ENCODE measurements at places on chromosomes 6 and 20. TPM values are rescaled to one million over a fixed set of nuclear protein-coding genes. Genes with fewer than 3 reads are reported as not detected.
A peak's percentile ranks its signal among the peaks of the same experiment; 100 is the strongest.

Gene CCM2L
- 3.3 TPM for total RNA-seq

- H3K4me1 ChIP-seq, result no peaks in the 10 kb centered on the region
- DNase-seq, result peak; percentile 71
- no peak overlapping the region for H3K4me3 ChIP-seq
- no peak overlapping the region for H3K27ac ChIP-seq
- no peaks in the 10 kb centered on the region for H3K36me3 ChIP-seq
Measured at GRCh38 chr6:143596866-143597265, 80.9 kb upstream of the PHACTR2 start.

Gene SIM1
- total RNA-seq, result 9.6 TPM

- peaks cover 23% of the 10 kb centered on the region for H3K4me1 ChIP-seq
- no peaks in the 10 kb centered on the region for H3K27me3 ChIP-seq
- H3K4me3 ChIP-seq, result no peak overlapping the region
- DNase-seq, result no peak
- H3K36me3 ChIP-seq, result peaks cover 2% of the 10 kb centered on the region
- no peak overlapping the region for H3K27ac ChIP-seq
Measured at GRCh38 chr20:5776077-5776476, 25.9 kb downstream of the SHLD1 start.

- no peaks in the 10 kb centered on the region for H3K4me1 ChIP-seq
- H3K36me3 ChIP-seq, result no peaks in the 10 kb centered on the region
- H3K27ac ChIP-seq, result no peak overlapping the region
- no peak for DNase-seq
Measured at GRCh38 chr6:105851113-105851580, 235.0 kb upstream of the PRDM1 start.

Gene DEF6
- total RNA-seq, result 0.46 TPM

Gene SGK2
- 0.13 TPM for total RNA-seq

Gene GZF1
- total RNA-seq, result 9.7 TPM

DNA sequence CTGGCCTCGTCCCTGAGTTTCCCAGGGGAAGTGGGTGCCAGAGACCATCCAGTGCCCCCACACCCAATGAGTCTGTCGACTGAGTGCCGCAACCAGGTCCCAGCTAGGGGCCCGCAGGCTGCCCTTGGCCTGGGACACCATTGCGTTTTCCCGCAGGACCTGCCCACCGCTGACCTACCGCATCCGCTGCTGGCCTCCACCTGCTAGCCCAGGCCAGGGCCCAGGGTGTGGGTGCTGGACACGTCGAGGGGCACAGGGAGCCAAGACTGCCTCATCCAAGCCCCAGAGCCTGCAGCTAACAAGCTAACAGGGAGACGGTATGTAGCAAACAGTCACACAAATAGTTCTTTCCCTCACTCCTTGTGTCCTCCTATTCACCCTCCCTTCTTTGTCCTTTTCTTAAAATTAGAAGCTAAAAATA, 97.7 kb downstream of the TMEM242 start:
- no peak overlapping the region for H3K4me3 ChIP-seq
- H3K27ac ChIP-seq, result peak overlapping the region; percentile 39
- peaks cover 25% of the 10 kb centered on the region for H3K4me1 ChIP-seq
- H3K27me3 ChIP-seq, result no peaks in the 10 kb centered on the region
- DNase-seq, result no peak

- peak overlapping the region; percentile 77 for H3K27ac ChIP-seq
- H3K36me3 ChIP-seq, result no peaks in the 10 kb centered on the region
- no peak overlapping the region for H3K4me3 ChIP-seq
- H3K4me1 ChIP-seq, result peaks cover 88% of the 10 kb centered on the region
- no peak for DNase-seq
Measured at GRCh38 chr6:129695373-129696027, 14.5 kb downstream of the ARHGAP18 start.

DNA sequence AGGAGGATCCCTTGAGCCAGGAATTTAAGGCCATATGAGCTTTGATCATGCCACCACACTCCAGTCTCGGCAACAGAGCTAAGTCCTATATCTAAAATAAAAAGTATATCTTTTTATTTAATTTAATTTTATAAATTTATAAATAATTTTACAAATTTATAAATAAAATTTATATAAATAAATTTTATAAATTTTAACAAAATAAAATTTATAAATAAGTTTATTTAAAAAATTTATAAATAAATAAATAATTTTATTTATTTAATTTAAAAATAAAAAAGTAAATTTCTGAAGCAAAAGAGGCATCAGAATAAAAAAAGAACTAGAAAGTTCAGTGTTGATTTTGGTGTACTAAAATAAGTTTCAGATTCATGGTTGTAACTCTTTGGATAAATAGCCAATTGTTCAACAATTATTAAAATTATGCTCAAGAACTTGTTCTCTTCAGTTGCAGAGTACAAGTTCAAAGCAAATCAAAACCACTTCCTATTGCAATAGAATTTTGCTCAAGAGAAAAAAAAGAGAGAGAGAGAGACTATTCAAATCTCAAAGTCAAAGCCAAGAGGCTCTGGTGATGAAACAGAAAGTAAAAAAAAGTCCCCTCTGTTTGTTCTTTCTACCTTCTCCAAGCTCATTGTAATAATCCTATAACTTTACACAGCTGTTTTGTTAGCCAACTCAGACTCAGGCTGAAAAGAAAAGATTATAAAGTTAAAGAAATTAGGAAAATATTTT, 547.5 kb upstream of the ADGRB3 start:
- H3K27me3 ChIP-seq, result no peaks in the 10 kb centered on the region
- H3K4me3 ChIP-seq, result no peak overlapping the region
- H3K4me1 ChIP-seq, result no peaks in the 10 kb centered on the region
- DNase-seq, result no peak
- no peaks in the 10 kb centered on the region for H3K36me3 ChIP-seq

DNA sequence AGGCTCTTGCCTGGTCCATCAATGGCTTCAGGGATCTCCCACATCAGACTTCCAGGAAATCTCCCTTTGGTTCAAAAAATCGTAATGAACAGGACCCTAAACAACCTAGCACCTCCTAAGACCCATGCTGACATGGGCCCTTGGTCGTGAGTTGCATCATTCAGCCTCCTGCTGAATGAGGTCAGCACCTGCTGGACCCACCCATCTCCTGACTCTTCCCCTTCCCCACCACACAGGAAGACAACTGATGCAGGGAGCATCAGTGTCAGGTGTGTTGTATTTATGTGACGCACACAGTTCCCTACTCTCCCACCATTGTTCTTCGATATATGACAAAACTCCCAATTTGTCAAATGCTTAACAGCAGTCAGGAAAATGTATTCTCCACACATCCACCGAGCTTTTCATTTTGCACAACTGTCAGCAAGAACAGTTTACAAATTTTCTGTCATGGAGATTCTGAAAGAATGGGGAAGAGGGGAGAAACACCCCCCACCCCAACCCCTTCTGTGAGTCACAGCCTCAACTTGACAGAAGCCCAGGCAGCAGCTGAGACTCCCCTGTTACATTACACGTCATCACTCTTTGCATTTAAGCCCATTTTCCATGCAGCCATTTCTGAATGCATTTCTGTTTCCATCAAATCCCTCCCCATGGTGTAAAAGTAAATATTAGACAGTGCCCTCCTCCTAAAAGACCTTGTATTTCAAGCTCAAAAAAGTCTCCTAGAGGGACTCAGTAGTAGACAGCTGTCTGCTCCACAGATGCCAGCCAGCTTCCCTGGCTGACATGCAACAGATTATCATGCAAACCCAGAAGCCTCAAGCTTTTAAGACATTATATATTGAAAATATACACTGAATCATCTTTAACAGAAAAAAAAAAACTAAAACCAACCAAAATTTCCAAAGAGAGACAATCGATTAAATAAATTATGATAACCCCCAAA, 577.5 kb downstream of the PTPRT start:
- no peak overlapping the region for H3K27ac ChIP-seq
- no peak overlapping the region for H3K4me3 ChIP-seq
- no peak for DNase-seq

Gene NHLRC1
- total RNA-seq, result 3.0 TPM

GRCh38 chr20:24829649-24830370, 119.3 kb upstream of the CST7 start:
- no peaks in the 10 kb centered on the region for H3K36me3 ChIP-seq
- H3K27me3 ChIP-seq, result no peaks in the 10 kb centered on the region
- DNase-seq, result no peak
- H3K27ac ChIP-seq, result no peak overlapping the region

GRCh38 chr6:113524826-113525225, 332.3 kb upstream of the MARCKS start:
- no peaks in the 10 kb centered on the region for H3K36me3 ChIP-seq
- no peak overlapping the region for H3K27ac ChIP-seq
- no peak overlapping the region for H3K4me3 ChIP-seq
- H3K4me1 ChIP-seq, result no peaks in the 10 kb centered on the region
- no peak for DNase-seq
- no peaks in the 10 kb centered on the region for H3K27me3 ChIP-seq

DNA sequence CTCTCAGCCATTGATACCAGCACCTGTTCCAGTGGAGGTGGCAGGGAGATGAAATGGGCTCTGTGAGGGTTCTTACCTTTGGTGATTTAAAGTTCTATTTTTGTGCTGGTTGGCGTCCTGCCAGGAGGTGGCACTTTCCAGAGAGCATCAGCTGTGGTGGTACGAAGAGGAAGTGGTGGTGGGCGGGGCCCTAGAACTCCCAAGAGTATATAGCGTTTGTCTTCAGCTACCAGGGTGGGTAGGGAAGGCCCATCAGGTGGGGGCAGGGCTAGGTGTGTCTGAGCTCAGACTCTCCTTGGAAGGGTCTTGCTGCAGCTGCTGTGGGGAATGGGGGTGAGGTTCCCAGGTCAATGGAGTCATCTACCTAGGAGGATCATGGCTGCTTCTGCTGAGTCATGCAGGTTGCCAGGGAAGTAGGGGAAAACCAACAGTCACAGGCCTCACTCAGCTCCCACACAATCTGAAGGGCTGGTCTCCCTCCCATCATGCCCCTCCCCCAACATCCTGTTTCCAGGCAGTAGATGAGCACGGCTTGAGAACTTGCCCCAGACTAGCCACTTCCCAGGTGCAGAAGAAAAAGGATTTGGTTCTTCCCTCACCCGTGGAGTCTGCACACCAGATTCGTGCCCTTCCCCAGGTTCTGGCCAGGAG, 46.6 kb downstream of the MOXD1 start:
- no peaks in the 10 kb centered on the region for H3K27me3 ChIP-seq
- no peak overlapping the region for H3K4me3 ChIP-seq
- no peak overlapping the region for H3K27ac ChIP-seq

DNA sequence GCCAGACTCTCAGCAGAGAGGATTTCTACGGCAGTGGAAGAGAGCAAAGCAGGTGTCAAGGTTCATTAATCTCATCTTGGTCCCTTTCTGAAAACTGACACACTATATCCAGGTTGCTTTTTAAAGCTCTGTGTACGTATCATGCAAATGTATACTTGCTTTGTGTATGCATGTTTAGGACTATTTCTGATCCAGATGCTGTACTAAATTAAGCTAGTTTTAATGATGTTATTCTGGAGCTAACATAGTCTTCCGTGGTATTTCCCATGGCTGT, 59.2 kb upstream of the SNX9 start:
- H3K36me3 ChIP-seq, result no peaks in the 10 kb centered on the region
- H3K27ac ChIP-seq, result peak overlapping the region; percentile 63
- H3K27me3 ChIP-seq, result no peaks in the 10 kb centered on the region
- H3K4me3 ChIP-seq, result no peak overlapping the region
- H3K4me1 ChIP-seq, result peaks cover 20% of the 10 kb centered on the region
- no peak for DNase-seq

Gene OPN5
- 0.71 TPM for total RNA-seq

Gene PCK1
- 0.26 TPM for total RNA-seq

Gene PAX1
- total RNA-seq, result 0.30 TPM

DNA sequence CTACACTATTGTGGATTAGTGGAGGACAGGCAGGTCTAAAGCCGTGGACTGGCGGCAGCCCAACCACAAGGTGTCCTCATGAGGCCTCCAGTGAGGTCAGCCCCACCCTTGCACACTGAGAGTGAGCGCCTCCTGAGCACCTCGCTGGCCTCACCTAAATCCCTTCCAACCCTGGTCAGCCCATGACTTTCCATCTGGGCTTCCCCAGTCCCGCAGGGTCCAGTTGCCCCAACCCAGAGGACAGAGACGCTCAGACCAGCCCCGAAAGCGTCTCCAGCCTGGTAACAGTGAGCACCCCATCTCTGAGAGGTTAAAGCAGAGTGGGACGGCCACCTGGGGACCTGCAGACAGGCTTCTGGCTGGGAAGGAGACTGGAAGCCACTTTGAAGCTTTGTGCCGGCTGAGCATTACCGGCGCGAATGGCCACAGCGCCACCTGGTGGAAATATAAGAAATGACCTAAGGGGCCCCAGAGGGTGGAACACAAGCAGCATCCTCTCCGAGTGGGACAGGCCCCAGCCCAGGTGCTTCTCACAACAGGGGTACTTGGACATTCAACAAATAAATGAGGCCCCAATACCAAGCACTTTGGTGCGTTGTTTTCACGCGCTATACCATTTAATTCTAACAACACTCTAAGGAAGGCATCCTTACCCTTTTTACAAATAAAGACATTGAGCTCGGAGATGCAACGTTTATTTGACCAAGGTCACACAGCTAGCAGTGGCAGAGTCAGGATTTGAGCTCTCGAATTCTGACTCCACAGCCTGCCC, 65.7 kb upstream of the TOP1 start:
- H3K4me1 ChIP-seq, result no peaks in the 10 kb centered on the region
- H3K4me3 ChIP-seq, result no peak overlapping the region
- H3K36me3 ChIP-seq, result no peaks in the 10 kb centered on the region
- no peak overlapping the region for H3K27ac ChIP-seq

Gene TGM6
- total RNA-seq, result not detected

GRCh38 chr20:61953037-61954021, 112.4 kb downstream of the TAF4 start:
- no peak overlapping the region for H3K4me3 ChIP-seq
- no peaks in the 10 kb centered on the region for H3K27me3 ChIP-seq
- no peaks in the 10 kb centered on the region for H3K36me3 ChIP-seq
- DNase-seq, result no peak

Gene TRAPPC3L
- not detected for total RNA-seq

Gene MAP1LC3A
- total RNA-seq, result 39.5 TPM

DNA sequence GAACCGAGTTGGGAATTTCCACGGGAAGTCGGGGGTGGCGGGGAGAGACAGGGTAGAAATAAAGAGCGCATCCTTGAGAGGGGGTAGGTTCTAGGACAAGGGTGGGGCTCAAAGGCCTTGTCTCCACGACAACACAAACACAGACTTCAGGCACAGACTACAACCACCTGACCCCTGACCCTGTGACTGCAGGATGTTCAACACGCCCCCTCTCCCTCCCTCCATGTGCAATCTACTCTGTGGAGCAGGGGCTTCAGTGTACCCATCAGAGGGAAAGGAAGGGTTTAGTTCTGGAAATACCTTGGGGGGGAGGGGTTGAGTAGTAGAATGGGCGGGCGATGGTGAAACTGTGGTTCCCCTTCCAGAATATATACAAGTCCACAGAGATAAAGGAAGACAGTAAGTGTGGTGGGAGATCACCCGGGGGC, 651 bp upstream of the TAPBP start:
- H3K27ac ChIP-seq, result peak overlapping the region; percentile 91
- H3K36me3 ChIP-seq, result peaks cover 24% of the 10 kb centered on the region
- peaks cover 40% of the 10 kb centered on the region for H3K4me1 ChIP-seq
- H3K4me3 ChIP-seq, result peak overlapping the region; percentile 98

Gene HCRTR2
- total RNA-seq, result not detected

Gene TRIM40
- total RNA-seq, result not detected

Gene SLC35F1
- 0.32 TPM for total RNA-seq

Measured in psoas muscle (tissue), 8 donors.